HCT116 (cell line): ENCODE measurements at places on chromosomes 7 and 10. TPM values are rescaled to one million over a fixed set of nuclear protein-coding genes. Genes with fewer than 3 reads are reported as not detected.

The MYH16 gene
- 0.57 TPM for total RNA-seq

The NPSR1 gene
- not detected for total RNA-seq

The RET gene
- total RNA-seq: 5.9 TPM

The PDE6C gene
- total RNA-seq: not detected

The POM121L12 gene
- not detected for total RNA-seq

The ZNF800 gene
- total RNA-seq: 30.9 TPM

The PPP1R3C gene
- total RNA-seq: 0.20 TPM

The AGAP3 gene
- total RNA-seq: 126 TPM

The ERLIN1 gene
- 64.5 TPM for total RNA-seq

The CBLL1 gene
- 35.0 TPM for total RNA-seq

The CD36 gene
- 0.32 TPM for total RNA-seq

The GRID2IP gene
- total RNA-seq: 3.2 TPM

The CHRM2 gene
- not detected for total RNA-seq

The HNRNPA2B1 gene
- 870 TPM for total RNA-seq

The AGAP5 gene
- total RNA-seq: 7.5 TPM

The ASZ1 gene
- total RNA-seq: not detected

The LAMB1 gene
- total RNA-seq: 32.0 TPM

The RBM33 gene
- 64.3 TPM for total RNA-seq

The NPC1L1 gene
- 0.15 TPM for total RNA-seq

The FXYD4 gene
- 0.71 TPM for total RNA-seq

The CALHM1 gene
- not detected for total RNA-seq

The WNT8B gene
- total RNA-seq: not detected

The CYP2C19 gene
- not detected for total RNA-seq

The PIK3CG gene
- 0.05 TPM for total RNA-seq

The SMIM30 gene
- 55.8 TPM for total RNA-seq

The HABP2 gene
- total RNA-seq: 0.20 TPM

The FAM237B gene
- not detected for total RNA-seq

The PNLIPRP3 gene
- not detected for total RNA-seq

The RAB18 gene
- 68.1 TPM for total RNA-seq

The ZSWIM8 gene
- total RNA-seq: 49.9 TPM

The PAOX gene
- total RNA-seq: 3.5 TPM

The PPA1 gene
- 234 TPM for total RNA-seq

The IFIT1B gene
- not detected for total RNA-seq

The TNKS2 gene
- total RNA-seq: 20.7 TPM

The FGFR2 gene
- total RNA-seq: 19.7 TPM

The PPIF gene
- total RNA-seq: 85.0 TPM

The SDK1 gene
- 0.05 TPM for total RNA-seq

The CYP2C8 gene
- 0.47 TPM for total RNA-seq

The ZMIZ1 gene
- total RNA-seq: 28.4 TPM

The TRIM50 gene
- total RNA-seq: not detected

The AFAP1L2 gene
- 0.93 TPM for total RNA-seq

The TMEM229A gene
- not detected for total RNA-seq

The EPHB6 gene
- total RNA-seq: 12.6 TPM

The DYNC1I1 gene
- total RNA-seq: not detected

The COL1A2 gene
- 3.0 TPM for total RNA-seq

The ADCYAP1R1 gene
- 0.12 TPM for total RNA-seq

The CFAP70 gene
- total RNA-seq: 2.9 TPM

The OR6V1 gene
- total RNA-seq: not detected

The LBX1 gene
- total RNA-seq: not detected

The SSC4D gene
- 1.1 TPM for total RNA-seq

The MEIG1 gene
- 1.4 TPM for total RNA-seq

The STEAP1 gene
- 18.8 TPM for total RNA-seq

The CPN1 gene
- 0.12 TPM for total RNA-seq
